ENCODE measurements at places on chromosomes 7 and 10.

DNA sequence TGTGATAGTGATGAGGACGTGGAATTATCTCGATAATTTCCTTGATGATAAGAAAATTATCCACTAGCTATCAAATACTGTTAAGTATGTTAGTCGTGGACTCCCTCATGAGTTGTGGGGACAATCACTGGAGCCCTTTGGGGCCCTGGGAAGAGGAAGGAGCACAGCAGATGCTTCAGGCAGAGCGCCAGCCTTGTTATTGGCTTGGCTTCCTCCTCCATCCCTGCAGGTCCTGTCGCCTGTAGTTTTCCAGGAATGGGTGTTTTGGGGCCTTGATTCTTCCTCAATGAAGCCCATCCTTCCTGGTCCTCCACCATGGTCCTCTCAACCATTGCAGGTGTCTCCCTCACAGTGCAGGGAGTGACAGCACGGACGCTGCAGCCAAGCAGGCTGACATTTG is 32.5 kb upstream of the ZNF32 start:
- no peak for DNase-seq

GRCh38 chr7:83077328-83077727 is 85.4 kb downstream of the PCLO start:
- DNase-seq: no peak

DNA sequence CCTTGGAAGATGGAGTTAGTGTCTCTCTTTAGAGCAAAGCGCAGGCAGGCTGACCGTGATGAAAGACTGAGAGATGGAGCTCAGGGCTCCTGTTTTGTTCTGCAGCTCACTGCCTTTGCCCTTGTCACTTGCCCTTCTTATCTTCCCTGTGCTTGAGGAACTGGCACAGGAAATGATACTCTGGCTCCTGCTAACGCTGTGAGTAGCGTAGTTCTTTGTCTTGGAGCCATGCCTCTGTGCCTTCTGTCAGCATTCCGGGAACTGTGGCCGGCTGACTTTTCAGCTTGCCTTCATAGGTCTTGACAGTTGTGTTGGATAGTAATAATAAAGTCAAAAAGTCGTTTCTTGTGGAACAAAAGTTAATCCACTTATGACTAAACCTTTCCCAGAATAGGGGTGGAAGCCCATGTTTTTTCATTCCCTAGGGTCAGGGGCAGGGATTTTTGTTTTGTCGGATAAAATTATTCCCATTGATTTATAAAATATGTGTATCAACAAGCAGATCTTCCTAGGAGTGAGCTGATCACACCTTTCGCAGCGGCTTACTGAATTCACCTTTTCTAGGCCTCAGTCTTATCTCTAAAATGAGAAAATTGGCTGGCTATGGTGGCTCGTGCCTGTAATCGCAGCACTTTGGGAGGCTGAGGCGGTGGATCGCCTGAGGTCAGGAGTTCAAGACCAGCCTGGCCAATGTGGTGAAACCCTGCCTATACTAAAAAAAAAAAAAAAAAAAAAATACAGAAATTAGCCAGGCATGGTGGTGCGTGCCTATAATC is 16.6 kb upstream of the TMEM236 start:
- DNase-seq: no peak

DNA sequence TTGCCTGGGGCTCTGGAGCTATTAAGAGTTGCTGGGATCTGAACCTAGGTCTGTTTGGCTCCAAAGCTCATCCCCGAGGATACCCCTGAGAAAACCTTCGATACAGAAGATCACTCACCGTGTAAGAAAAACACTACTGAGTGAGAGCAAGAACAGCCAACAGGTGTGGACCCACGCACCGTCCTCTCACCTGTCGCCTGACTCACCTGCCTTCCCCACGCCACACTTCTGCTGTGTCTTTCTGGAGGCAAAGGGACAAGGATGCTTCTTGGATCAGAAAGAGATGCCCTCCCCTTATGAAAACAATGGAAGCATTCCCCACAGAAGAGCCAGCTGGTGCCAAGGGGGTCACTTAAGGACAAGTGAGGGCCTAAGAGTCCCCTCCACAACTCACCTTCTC is 46.7 kb downstream of the COL13A1 start:
- no peak for DNase-seq

GRCh38 chr10:50613150-50613549 is 10.6 kb downstream of the SGMS1 start:
- no peak for DNase-seq

DNA sequence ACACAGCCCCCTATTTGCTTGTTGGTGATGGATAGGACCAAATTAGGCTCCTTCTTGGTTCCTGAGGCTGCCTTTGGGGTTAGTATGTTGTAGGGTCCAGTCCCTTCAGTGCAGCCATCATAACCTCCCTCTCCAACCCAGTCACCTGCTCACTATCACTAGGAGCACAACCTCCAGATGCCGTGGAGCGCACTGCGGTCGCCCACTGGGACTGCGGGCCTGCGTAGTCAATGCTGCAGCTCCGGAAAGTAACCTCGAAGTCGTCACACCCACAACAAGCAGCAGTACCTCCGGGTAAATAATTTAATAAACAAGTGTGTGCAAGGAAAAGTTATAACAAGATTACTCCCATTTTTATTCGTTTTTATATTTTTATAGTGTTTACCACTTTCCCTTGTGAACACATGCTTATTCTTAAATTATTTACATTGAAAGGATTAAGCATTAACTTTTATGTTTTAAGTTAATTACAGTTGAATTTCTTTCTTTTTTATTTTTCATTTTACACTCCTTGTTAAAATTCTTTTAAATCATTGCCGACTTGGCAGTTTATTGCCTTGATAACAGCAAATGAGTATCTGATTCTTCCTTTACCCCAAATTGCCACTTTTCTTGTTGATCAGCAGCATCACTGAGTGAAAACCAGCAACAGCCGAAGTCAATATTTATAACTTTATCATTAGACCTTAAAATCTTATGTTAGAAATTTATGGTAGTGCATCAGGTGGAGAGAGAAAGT is 399.5 kb upstream of the LRGUK start:
- no peak for DNase-seq

DNA sequence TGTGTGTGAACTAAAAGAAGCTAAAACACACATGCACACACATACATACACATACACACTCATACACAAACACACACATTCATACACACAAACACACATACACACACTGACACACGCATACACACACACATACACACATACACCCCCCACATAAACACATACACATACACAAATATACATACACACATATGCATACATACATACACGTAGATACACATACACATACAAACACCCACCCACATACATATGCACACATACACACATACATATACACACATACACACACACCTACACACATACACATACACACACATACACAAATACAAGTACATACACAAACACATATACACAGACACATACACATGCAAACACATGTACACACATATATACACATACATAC is 28.0 kb downstream of the SLC18A2 start:
- DNase-seq: no peak

GRCh38 chr10:6300106-6300783 is 97.5 kb downstream of the PFKFB3 start:
- peak; percentile 61 for DNase-seq

- DNase-seq: no peak
Measured at GRCh38 chr10:9825491-9826018, 1192.1 kb upstream of the CELF2 start.

- peak; percentile 83 for DNase-seq
Measured at GRCh38 chr7:134750083-134751062, 29.1 kb upstream of the CALD1 start.

DNA sequence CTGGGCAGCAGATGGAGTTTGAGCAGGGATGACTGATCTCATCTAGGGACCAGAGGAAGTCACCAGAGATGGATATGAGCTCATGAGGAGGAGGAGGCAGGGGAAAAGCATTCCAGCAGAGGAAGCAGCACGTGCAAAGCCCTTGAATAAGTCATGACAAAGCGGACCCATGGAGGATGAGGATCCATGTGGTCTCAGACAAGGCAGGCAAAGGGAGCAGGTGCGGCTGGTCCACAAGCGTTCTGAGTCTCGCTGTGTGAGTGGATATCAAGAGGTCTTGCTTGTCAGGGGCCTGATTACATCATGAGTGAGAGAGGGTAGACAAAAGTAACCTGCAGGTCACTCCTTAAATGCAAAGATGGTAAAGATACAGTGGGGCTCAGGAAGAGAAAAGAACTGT is 307.6 kb downstream of the GRID1 start:
- no peak for DNase-seq

GRCh38 chr10:51729822-51730555 is 30.6 kb upstream of the CSTF2T start:
- no peak for DNase-seq

DNA sequence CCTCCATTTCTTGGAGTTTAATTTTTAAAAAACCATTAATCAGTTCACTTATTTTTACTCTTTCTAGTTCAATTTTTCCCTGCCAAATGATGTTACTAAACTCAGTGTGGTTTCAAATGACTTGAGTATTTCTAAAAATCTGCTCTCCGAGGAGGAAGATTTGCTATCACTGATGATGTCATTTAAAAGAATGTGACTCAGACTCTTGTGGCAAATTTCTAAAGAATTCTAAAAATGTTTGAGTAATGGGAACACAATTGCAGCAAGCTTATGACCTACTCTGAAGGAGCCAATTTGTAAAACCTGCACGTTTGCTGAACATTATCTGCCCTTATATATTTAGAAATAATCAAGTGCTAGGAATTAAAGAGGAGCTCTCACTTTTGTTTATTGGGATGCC is 88.6 kb downstream of the SPAG6 start:
- no peak for DNase-seq

DNA sequence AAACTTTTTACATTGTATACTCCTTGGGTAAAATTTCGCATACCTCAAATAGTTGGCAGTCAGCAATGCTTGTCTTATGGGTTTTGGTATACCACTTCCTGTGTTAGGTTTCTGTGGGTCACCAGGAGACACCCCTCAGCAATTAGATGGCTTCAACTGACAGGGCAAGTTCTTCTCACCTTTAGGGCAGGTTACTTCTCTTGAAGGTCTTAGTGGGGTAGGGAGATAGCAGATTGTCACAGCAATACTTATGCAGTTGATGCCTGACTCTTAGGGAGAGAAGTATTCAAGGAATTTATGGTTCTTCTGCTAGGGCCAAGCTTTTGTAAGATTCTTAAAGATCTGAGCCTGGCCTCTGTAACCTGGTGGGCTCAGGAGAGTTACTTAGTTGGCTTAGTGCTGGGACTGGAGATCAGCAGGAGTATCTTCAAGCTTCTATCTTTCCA is 42.9 kb downstream of the MKLN1 start:
- DNase-seq: no peak
